SK-MEL-5 (cell line): ENCODE measurements at places on chromosomes 7 and 10.

DNA sequence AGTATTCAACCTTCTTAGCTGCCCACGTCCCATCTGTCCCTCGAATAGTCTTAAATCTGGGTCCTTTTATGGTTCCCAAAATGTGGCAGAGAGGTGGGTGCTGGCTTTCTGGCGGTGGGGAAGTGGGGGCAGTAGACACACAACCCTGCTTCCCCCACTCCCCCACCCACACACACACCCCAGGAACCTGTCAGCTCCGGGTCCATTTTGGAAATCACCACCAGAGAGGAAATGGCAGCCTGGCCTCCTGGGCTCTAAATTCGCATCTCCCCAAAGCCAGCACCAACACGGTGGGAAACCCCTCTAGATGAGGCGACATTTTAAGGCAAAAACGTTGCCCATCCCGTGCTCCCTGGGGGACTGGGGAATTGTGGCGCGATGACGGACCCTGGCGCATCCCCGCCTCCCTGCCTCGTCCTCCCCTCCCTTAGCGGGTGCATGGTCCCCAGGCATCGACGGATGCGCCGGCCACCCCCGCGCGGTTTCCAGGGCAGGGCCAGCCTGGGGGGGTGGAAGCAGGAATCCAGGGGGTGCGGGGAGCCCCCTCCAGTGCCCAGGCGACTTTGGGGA lies 702 bp downstream of the TMEM130 start:
- DNase-seq: no peak

- DNase-seq: peak; percentile 76
Observed at GRCh38 chr7:131544449-131545301, 11.8 kb downstream of the PODXL start.

GRCh38 chr7:95002775-95003174 lies 95.4 kb downstream of the PPP1R9A start:
- DNase-seq: no peak

DNA sequence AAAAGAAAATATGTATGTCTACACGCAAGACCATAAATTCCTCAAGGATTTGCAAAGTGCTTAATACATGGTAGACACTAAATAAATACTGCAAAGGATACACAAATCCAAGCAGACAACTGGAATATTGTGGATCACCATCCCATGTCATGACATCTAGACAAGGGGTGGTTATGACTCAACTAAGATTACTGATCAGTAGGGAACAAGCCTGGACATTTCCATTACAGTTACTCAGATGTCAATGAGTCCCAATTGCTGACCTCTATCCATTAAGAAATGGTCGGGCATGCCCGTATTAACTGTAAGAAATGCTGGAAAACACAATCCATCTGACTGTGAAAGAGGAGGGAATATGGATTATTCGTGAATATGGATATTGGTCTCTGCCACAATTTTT lies 27.6 kb upstream of the RUFY2 start:
- DNase-seq: no peak

GRCh38 chr10:101113890-101114403 lies 17.2 kb upstream of the TLX1 start:
- DNase-seq: no peak

DNA sequence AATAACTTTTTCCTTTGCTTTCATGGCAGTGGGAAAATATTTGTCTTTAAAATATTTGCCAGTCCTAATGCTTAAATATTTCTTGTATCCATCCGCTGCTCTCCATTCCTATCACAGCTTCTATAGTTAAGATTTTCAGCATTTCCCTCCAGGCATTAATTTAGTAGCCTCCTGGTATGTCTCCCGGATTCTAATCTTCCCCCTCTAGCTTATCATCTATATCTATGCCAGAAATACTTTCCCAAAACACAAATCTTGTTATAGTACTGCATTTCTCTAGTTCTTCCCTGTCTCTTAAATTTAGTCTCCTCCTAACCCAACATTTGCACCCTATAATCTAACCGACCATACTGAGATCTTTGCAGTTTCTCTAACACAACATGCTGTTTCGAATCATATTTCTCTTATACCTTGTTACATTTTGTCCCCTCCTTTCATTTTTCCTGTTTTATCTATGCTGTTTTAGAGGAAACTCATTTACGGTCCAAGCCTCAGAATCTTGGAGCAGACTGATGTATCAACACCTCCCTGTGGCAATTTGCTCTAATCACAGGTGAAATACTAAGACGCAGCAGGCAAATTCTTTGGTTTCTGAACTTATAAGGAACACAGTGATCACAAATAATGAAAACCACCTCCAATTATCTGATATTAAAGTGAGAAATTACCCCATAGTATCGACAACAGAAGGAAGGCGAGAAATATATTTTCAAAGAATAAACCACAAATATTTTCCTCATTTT lies 10.3 kb downstream of the CNTNAP2 start:
- DNase-seq: no peak

DNA sequence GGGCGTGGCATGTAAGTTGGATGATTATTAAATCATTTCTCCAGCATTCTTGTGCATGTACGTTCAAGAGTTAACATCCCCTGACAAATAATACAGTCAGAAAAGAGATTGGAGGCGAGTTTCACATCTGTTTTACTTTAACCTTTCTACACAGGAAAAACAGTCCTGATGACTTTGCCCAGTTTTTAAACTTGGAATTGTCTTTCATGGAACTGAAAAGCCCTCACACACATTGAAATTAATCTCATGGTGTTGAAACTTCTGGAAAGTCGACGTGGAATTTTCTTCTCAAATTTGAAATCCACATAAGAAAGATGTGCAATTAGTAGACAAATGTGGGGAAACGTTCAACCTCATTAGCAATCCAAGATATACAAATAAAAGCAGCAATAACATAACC lies 31.2 kb upstream of the ZNF438 start:
- DNase-seq: no peak

DNA sequence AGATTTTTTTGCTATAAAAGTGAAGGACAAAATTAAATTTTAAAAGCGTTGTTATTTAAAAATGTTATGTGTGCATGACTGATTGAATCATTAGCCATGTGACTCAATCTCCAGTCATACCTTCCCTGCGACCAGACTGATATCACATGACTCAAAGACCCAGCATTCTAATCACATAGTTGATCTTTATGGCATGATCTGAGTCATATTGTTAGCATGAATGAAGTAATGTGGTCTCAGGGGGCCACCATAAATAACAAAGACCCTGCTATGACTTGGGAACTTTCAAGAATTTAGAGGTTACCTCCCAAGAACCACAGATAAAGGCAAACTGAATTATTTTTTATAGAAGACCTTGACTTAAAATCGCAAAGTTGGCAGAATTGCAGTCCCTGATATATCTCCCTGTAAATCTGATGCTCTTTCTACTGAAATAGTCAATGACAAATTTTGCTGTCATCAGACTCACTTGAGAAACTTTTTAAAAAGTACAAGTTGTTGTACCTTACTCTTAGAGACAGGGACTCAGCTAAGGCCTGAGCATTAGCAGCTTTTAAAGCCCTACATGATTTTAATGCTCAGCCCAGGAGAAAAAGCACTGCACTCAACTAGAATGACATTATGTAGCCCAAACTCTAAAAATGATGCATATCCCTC lies 717.3 kb downstream of the XPNPEP1 start:
- peak; percentile 63 for DNase-seq

GRCh38 chr10:23291551-23292334 lies 52.9 kb downstream of the C10orf67 start:
- peak; percentile 62 for DNase-seq

DNA sequence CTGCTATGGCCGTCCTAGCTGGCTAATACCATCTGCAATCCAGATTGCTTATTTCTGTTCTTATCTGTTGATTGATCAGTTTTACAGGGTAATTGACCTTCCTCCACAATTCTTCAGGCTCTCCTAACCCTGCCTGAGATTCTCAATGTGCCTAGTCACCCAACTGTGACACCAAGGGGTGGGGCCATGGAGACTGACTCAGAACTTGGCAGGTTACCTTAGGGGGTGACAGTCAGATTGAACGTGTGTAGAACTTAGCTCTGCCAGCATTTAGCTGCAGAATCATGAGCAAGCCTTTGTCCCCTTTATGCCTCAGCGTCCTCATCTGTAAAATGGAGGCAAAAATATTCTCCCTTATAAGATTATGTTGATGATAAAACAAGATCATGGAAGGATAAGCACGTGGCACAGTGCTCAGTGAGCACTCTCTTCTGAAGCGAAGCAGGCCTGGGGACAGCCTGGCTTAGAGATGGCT lies 19.1 kb upstream of the LEP start:
- no peak for DNase-seq

- no peak for DNase-seq
Observed at GRCh38 chr7:110790992-110791391, 299.9 kb upstream of the LRRN3 start.

DNA sequence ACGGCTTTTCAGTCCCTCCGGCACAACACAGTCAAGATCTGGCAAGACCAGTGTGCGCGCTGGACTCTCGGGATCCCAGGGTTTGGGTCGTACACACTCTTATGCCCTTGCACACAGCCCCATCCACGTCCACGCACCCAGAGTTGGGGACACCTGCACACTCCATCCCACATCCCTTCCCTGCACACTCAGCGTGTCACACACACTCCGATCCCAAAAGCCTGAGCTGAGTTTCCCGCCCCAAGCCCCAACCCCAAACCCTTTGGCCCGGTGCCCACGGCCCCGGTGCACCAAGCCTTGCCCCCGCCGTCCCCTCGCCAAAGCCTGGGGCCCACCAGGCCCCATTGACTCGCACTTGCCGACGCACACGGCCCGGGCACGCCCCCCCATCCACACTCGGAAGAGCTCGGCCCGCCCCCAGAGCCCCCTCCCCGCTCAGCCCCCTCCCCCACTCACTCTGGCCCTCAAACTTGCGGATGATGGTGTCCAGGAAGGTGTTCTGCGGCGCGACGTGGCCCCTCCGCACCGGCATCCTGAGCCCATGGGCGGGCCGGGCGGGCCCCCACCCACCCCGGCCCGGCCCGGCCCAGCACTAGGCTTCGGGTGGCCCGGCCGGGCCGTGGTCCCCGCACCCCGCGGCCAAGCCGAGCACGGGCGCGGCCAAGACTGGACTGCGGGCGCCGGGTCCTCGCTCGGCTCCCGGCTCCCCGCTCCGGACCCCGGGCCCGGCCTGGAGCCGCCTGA lies 567 bp downstream of the KCNH2 start:
- DNase-seq: no peak

DNA sequence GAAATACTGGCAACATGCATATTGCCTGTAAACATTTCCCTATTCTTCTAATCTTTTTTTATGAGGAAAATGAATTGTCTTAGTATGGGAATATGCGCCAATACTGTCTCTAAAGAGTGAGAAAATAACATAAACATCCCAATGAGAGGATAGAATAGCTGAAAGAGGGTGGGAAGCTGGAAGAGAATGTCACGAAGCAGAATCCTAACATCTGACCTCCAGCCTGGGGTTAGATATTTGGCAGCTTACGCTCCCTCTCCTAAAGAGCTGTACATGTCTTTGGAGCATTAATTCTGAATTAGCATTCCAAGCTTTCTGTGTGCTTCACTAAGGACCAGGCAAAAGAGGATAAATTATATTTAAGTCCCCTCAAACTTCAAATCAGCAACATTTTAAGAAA lies 31.6 kb upstream of the SLC16A12 start:
- no peak for DNase-seq

- DNase-seq: peak; percentile 91
Observed at GRCh38 chr10:68208424-68209042, 23.4 kb downstream of the ATOH7 start.
